ENCODE measurements at places on chromosomes 3 and 15.

GRCh38 chr15:100681335-100681746 is 79.0 kb downstream of the ASB7 start:
- DNase-seq, result no peak

GRCh38 chr3:107992976-107993684 is 97.7 kb downstream of the CD47 start:
- no peak for DNase-seq

DNA sequence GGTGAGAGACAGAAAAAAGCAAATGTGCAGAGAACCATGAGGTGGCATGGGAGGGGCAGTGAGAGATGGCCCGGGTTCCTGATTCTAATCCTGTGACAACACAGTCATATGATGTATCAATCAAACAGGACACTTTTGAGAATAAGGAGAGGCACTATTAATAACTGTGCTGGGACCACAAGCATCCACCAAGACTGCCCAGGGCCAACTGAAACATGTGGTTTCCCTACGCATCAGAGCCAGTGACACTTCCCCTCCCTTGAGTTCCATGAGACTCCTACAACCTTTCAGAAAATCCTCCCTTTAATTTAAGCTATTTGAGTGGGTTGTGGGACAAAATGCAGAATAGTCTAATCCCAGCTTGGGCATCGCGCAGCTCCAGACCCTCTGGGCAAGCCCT is 17.4 kb downstream of the SH3BP5 start:
- DNase-seq, result no peak

DNA sequence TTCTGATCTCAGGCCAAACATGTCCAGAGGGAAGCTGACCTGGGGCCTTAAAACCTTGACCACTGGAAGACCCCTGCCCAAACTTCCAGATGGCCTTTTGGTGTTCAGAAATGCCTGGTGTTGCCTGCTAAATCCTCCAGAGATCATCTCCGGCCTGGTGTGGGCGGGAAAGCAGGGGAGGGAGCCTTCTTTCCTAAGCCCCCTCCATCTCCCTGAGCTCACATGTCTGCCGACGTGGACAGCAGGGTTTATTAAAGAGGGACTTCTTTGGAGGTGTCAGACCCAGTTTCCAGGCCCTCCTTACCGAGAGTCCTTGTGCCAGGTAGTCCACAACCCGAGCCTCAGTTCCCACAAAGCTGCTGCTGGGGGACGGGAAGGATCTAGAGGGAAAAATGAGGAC is 55.9 kb upstream of the SLC6A1 start:
- DNase-seq, result no peak

GRCh38 chr3:120370463-120370862 is 21.3 kb upstream of the LRRC58 start:
- DNase-seq, result no peak

DNA sequence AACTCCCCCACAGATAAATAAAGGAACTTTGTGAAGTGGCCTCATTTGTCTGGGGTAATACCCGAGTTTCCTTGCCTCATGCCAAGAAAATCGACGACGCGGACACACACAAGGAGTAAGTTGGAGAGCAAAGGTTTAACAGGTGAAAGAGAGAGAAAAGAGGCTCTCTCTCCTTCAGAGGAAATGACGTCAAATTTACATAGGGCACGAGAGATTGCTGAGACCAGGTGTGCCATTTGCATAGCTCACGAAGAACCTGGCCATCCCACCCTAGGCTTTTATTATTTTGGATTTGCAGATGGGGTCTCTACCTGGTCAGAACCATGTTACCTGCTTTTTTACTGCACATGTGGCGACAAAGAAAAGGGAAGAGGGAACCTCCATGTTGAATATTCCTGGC is 49.3 kb upstream of the IGF2BP2 start:
- no peak for DNase-seq

GRCh38 chr3:8562081-8562595 is 60.5 kb downstream of the LMCD1 start:
- no peak for DNase-seq

DNA sequence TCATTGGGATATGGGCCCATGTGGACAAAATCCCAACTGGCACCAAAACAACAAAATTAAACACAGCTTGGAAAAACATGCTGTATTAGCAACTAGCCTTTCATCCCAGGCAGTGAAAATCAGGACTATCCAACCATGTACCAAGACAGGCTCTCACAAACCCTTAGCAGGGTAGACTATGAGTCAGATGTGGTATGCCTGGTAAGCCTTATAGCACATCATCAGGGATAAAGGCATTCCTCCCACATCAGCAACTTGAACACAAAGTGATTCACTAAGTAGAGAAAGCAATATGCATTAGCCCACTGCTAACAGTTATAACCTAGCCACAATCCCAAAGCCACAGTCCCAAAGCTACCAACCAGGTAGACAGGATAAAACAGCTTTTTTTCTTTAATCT is 8.0 kb downstream of the CEP152 start:
- DNase-seq, result no peak

Measured in vagina (tissue), 2 donors.